Right lung (tissue), 10 donors: ENCODE measurements at places on chromosomes 7 and 10. TPM values are rescaled to one million over a fixed set of nuclear protein-coding genes. Genes with fewer than 3 reads are reported as not detected.

DNA sequence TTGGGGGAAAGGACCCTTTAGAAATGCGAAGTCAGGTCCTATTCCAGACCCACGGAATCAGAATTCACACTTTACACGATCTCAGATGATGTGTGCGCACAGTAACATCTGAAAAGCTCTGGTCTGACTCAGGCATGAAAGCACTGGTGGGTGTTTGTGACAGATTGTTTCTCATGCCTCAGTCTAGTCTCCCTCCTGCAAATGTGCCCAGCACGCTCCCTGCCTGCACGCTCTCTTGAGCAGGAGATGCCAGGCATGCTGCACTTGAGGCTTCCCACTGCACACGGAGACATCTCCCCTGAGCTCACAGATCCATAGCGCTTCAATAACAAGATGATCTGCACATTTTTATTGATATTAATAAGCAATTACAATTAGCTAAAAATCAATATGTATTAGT, 23.6 kb upstream of the ZNF37A start:
- DNase-seq: no peak

Gene TECTB
- polyA plus RNA-seq: not detected

DNA sequence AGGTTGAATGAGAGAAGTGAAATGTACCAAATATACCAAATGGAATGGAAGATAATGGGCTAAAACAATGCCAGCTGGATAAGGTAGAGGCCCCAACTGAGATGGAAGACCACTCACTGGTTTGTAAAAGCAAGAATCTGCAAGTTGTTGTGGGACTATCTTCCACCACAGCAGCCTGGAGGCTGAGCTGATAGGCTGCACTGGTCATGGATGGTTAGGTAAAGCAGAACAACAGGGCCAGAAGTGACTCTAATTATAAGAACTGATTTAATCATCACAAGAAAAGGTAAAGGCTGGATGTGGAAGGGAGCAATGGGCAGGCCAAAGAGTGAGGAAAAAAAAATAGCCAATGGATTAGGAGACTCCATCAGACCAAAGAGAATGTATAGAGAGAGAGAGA, 11.8 kb downstream of the TFEC start:
- DNase-seq: no peak

GRCh38 chr7:41869997-41870396, 167.1 kb upstream of the INHBA start:
- no peak for DNase-seq

- DNase-seq: no peak
Measured at GRCh38 chr10:71389768-71390460, 6.8 kb upstream of the CDH23 start.

GRCh38 chr10:44153918-44154670, 230.8 kb downstream of the CXCL12 start:
- DNase-seq: no peak

- no peak for DNase-seq
Measured at GRCh38 chr10:33365301-33365700, 30.8 kb upstream of the NRP1 start.
